ENCODE measurements at places on chromosomes 4 and X. TPM values are rescaled to one million over a fixed set of nuclear protein-coding genes. Genes with fewer than 3 reads are reported as not detected.

- peaks cover 3% of the 10 kb centered on the region for H3K36me3 ChIP-seq
- H3K4me1 ChIP-seq = peaks cover 5% of the 10 kb centered on the region
- peak overlapping the region; percentile 66 for H3K27ac ChIP-seq
- H3K27me3 ChIP-seq = no peaks in the 10 kb centered on the region
- DNase-seq = no peak
These were observed 677 bp upstream of the CENPC start for GRCh38 chr4:67546004-67546356.

DNA sequence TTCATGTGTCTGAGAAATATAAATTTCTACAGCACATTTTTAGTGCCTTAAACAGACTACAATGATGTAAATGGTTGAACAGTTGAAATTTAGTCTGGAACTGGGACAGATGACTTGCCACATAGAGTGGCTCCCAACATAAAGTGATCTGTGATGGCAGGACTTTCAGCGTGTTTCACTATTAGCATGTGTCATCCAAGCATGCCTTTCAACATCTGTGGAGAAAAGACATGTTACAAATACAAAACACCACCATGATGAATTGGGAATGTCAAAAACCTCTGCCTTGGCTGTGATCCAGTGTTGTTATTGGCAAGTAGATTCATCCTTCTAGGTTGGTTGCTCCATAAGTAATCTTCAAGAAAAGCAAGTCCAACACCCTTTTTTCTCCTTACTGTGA lies 348.7 kb downstream of the MAPK10 start:
- H3K4me3 ChIP-seq = no peak overlapping the region
- peaks cover 30% of the 10 kb centered on the region for H3K4me1 ChIP-seq
- H3K27ac ChIP-seq = no peak overlapping the region
- DNase-seq = peak; percentile 21
- no peaks in the 10 kb centered on the region for H3K27me3 ChIP-seq

- no peaks in the 10 kb centered on the region for H3K4me1 ChIP-seq
- DNase-seq = no peak
- H3K27me3 ChIP-seq = no peaks in the 10 kb centered on the region
- no peak overlapping the region for H3K4me3 ChIP-seq
These were observed 122.5 kb upstream of the IL15 start for GRCh38 chr4:141513866-141514265.

GRCh38 chr4:1984406-1985191 lies 24.2 kb downstream of the NELFA start:
- H3K4me1 ChIP-seq = no peaks in the 10 kb centered on the region
- H3K4me3 ChIP-seq = no peak overlapping the region
- peaks cover 66% of the 10 kb centered on the region for H3K36me3 ChIP-seq
- no peak for DNase-seq
- H3K27me3 ChIP-seq = no peaks in the 10 kb centered on the region
- H3K27ac ChIP-seq = peak overlapping the region; percentile 34

DNA sequence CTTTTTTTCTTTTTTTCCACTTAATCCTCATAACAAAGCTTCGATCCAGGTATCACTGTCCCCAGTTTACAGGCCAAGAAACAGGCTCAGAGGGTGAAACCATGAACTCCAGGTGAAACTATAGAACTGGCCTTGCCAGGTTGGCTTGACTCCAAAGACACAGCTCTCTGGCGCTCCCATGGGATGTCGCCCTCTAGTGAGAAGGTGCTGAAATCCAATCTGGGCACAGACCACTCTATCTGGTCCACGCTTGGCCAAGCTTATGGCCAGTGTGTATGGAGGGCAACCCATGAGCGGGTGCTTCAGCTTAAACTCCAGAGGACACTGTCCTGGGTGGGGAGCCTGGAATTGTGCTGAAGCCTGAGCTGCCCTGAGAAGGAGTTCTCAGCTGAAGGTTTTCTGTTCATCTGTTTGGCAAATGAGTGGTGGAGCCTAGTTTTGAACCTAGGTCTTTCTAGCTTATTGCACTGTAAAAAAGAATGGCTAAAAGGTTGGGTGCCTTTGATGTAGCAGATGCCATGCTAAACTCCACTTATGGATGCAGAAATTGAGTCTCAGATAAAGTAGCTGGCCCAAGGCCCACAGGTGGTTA lies 70.5 kb downstream of the SEL1L3 start:
- no peaks in the 10 kb centered on the region for H3K4me1 ChIP-seq
- H3K27me3 ChIP-seq = no peaks in the 10 kb centered on the region
- H3K4me3 ChIP-seq = no peak overlapping the region
- no peak overlapping the region for H3K27ac ChIP-seq

- no peaks in the 10 kb centered on the region for H3K27me3 ChIP-seq
- peak overlapping the region; percentile 78 for H3K4me3 ChIP-seq
- no peaks in the 10 kb centered on the region for H3K4me1 ChIP-seq
- H3K36me3 ChIP-seq = no peaks in the 10 kb centered on the region
- peak overlapping the region; percentile 72 for H3K27ac ChIP-seq
- DNase-seq = no peak
These were observed 6.2 kb upstream of the ZBTB33 start for GRCh38 chrX:120244395-120244734.

DNA sequence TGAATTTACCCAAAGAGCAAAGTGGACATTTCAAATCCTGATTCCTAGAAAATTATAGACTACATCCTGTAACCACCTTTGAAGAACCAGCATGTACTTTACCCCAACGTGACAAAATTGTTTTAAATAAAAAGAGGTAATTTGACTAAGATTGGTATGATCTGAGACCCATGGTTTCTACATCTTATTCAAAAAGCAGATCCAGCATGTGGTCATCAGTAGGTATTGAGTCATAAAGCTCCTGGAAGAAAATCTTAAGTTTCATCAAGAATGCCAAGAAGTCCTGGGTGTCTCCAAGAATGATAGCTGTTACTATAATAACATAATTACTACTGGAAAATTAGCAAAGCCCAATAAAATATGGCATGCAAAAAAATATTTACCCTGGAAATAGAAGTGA lies 61.8 kb downstream of the NFKB1 start:
- no peak overlapping the region for H3K4me3 ChIP-seq
- DNase-seq = no peak
- peaks cover 3% of the 10 kb centered on the region for H3K4me1 ChIP-seq
- H3K27ac ChIP-seq = no peak overlapping the region

- H3K36me3 ChIP-seq = no peaks in the 10 kb centered on the region
- H3K27me3 ChIP-seq = no peaks in the 10 kb centered on the region
- H3K4me3 ChIP-seq = no peak overlapping the region
- no peak overlapping the region for H3K27ac ChIP-seq
- no peaks in the 10 kb centered on the region for H3K4me1 ChIP-seq
These were observed 35.9 kb downstream of the HMX1 start for GRCh38 chr4:8835521-8836365.

- H3K36me3 ChIP-seq = no peaks in the 10 kb centered on the region
- H3K4me3 ChIP-seq = no peak overlapping the region
- H3K27ac ChIP-seq = no peak overlapping the region
- no peaks in the 10 kb centered on the region for H3K27me3 ChIP-seq
These were observed 1003.6 kb downstream of the FAT4 start for GRCh38 chr4:126318376-126318775.

The CLDN22 gene
- total RNA-seq = not detected

The FGA gene
- total RNA-seq = not detected

The SCRG1 gene
- total RNA-seq = 9.7 TPM
